ENCODE measurements at places on chromosomes 6 and 20.

DNA sequence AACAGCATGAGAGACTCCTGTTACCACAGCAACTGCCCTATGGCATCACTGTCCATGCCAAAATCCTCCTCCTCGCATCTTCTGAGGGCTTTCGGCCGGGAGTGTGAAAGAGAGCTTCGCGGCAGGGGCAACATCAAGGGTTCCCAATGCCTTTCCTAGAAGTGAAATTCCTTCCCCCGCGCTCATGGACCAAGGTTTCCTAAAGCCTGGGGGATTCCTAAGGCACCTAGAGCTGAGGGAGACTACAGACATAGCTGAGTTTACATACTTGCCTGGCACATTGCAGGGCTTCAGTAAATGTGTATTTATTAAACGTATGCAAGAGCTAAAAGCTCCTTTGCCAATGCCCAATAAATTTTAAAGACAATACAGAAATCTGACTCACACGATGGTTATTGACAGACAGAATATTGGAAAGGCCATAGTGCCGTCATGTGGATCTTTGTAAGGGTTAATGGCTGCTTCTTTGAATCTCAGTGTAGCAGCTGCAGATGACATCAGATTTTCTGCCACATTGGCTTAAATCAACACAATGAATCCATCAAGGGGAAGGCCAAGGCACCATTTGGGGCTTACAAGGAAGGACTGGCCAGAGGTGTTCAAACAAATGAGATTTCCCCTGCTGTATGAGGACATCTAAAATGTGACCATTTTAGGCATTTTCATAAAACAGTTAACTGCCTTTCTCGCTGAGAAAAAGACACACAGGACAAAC lies 281.2 kb upstream of the JARID2 start:
- no peak for DNase-seq

DNA sequence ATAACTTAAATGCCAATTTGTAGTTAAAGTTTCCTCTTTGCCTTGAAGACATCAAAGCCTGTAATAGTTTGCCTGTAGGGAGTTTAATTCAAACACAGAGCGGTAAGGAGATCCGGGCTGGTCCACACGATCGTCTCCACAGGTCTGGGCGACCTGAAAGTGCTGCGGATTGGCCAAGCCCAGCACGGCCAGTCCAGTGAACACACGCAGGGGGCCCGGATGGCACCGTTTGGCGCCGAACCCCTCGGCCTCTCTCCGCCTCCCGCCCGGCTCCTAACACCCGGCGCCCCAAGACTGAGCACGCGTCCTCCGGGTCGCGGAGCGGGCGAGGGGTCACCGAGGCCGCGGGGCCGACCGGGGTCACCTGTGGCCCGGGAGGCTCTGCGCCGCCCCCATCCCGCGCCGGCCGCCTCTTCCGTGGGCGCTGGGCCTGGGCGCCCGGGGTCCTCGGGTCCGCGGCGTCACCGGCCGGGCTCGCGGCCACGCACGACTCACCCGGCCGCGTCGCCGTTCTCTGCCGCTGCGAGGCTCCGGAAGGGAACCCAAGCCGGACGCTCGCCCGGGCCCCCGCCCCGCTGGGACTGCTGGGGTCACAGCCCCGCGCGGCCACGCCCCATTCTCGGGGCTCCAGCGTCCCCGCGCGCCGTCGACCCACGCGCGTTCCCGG lies 481 bp downstream of the SERPINB6 start:
- no peak for DNase-seq

DNA sequence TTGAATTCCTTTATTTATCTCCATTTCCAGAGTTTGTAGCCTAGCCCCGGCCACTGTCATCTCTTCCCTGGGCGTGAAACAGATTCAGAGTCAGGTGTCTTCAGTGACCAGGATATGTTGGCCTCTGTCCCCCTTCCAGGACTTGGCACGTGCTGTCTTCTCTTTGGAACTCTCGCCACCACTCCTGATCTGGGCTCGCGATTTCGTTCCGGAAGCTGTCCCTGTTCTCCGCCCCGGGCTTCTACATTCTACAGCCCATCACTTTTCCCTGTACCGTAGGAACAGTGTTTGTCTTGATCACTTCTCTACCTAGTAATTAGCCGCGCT lies 739 bp downstream of the GSS start:
- DNase-seq, result no peak

GRCh38 chr6:130593200-130593599 lies 227.4 kb downstream of the TMEM200A start:
- no peak for DNase-seq

DNA sequence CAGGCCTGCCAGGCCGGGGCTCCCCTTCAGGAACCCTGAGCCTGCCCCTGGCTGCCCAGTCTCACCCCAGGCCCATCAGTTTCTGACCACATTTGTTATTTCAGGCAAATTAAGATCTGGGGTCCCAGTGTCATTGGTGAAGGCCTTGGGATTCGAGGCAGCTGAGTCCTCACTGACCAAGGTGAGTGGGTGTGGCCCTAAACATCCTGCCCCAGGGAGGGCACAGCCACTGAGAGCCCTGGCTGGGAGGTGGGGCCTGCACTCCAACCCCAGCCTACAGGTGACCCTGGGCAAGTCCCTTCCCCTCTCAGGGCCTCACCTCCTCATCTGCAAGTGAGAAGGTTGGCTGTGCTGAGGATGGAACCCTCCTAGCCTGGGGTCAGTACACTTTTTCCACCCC lies 23.8 kb downstream of the BPIFB1 start:
- no peak for DNase-seq

DNA sequence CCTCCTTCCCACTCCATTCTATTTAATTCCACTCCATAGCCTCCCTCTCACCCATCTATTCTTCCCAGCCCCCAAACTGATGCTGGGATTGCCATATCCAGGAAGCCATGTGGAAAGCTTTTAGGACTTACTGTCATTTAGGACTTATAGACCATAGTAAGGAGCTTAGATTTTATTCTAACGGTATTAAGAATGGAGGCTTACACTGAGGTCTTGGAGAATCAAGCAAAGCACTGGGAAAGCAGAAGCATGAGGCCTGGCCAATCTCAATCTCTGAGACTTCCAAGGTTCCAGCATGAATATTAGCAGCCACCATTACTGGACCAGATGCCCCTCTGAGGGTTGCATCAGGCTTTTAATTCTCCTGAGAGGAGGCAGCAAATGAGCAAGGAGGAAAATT lies 1.4 kb downstream of the CST9 start:
- no peak for DNase-seq

DNA sequence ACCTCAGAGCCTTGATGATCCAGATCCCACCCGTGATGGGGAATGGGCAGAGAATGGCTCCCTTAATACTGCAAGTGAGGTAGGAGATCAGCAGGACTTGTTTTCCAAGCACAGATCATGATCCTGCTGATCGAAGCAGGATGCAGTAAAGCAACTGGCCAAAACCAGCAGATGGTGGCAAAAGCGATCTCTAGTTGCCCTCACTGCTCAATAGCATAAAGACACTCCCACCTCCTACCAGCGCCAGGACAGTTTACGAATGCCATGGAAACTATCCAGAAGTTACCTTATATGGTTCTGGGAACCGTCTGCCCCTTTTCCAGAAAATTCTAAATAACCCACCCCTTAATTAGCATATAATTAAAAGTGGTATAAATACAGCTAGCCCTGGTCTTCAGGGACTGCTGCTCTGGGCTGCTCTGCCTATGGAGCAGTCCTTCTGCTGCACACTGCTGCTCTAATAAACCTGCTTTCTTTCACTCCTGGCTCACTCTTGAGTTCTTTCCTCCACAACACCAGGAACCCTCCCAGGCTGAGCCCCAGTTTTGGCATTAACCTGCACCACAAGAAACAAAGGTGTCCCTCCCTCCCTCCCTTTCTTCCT lies 415.8 kb downstream of the PREX1 start:
- DNase-seq, result no peak

- DNase-seq, result no peak
Measured at GRCh38 chr6:138162111-138162954, 594 bp downstream of the ARFGEF3 start.

GRCh38 chr6:53214172-53214571 lies 65.5 kb upstream of the GCM1 start:
- DNase-seq, result no peak

- DNase-seq, result no peak
Measured at GRCh38 chr6:26457264-26457805, 420 bp upstream of the BTN2A1 start.

- no peak for DNase-seq
Measured at GRCh38 chr6:145729887-145730286, 5.4 kb downstream of the EPM2A start.

DNA sequence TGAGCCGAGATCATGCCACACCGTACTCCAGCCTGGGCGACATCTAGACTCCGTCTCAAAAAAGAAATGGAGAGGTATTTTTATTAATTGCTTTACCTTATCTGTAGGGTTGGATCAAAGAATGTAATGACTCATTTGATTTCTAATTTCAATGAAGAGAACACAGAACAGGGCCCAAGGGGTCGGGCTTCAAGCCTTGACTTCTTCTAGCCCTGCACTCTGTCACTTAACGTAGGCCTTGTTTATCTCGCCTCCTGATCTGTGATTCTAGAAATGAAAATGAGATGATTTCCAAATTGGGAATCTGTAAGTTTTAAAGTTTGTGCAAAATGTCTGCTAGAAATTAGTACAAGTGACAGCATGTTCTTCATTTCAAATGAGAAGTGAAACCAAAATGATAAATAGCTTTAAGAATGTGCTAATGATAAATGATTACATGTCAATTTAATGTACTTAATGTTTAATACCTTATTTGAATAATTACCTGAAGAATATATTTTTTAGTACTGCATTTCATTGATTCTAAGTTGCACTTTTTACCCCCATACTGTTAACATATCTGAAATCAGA lies 180.5 kb downstream of the SLC16A10 start:
- no peak for DNase-seq

GRCh38 chr20:41359541-41360011 lies 7.0 kb downstream of the EMILIN3 start:
- DNase-seq, result no peak

DNA sequence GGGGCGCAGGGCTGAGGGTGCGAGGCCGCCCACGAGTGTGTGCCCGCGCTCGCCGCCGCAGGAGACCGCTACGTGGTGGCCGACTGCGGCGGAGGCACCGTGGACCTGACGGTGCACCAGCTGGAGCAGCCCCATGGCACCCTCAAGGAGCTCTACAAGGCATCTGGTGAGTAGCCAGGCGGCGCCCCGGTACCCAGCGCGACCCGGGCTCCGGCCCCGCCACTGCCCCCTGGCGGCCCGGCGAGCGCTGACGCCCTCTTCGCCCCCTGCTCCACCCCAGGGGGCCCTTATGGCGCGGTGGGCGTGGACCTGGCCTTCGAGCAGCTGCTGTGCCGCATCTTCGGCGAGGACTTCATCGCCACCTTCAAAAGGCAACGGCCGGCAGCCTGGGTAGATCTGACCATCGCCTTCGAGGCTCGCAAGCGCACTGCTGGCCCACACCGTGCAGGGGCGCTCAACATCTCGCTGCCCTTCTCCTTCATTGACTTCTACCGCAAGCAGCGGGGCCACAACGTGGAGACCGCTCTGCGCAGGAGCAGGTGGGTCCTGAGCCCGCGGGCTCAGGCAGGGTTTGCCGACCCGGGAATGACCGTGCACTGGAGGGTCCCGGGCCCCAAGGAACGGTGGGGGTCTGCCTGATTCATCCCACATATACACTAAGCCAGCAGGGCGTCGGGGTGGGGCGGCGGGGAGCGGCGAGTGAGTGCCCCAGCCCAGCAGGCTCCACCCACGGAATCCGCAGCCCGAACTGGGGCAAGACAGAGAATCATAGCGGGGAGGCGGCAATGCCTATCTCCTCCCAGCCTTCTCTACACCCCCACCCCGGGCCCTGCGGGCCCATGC lies 17.4 kb downstream of the HSPA12B start:
- peak; percentile 13 for DNase-seq

DNA sequence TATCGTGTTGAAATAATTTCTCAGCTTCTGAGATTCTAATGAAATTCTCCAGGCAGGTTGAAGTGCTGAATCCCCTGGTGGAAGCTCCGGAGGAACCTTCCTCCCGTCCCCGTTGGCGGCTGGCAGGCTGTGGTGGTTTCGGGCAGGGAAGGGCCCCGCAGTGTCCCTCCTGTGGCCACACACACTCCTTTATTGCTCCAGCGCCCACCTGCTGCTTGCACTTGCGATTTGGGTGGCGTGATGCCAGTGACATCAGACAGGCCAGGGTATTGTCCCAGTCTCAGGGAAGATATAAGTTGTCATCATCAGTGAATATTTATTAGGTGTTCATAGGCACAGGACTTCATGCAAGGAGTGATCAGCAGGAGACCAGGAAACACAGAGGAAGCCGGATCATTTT lies 530.4 kb downstream of the QKI start:
- no peak for DNase-seq

GRCh38 chr6:39561536-39562266 lies 163.5 kb downstream of the KIF6 start:
- DNase-seq, result no peak

DNA sequence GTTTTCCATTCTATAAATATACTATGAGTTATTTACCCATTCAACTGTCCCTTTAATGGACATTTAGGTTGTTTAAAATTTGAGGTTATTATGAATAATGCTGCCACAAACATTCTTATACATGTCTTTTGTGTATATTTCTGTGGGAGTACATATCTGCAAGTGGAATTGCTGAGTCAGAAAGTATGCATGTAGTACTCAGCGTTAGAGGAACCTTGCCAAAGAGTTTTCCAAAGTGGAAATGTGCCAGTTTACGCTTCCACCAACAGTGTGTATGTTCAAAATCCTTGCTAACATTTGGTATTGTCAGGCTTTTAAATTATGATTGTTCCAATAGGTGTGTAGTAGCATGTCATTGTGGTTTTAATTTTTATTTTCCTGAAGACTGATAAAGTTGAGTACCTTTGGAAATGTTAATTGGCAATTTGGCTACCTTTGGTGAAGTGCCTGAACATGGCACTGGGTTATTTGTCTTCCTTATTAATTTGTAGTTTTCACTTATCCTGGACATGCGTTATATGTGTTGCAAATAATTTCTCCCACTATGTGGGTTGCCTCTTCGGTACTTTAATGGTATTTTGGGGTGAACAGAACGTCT lies 341.2 kb downstream of the CD83 start:
- no peak for DNase-seq
